ENCODE measurements at places on chromosomes 7 and 10.

DNA sequence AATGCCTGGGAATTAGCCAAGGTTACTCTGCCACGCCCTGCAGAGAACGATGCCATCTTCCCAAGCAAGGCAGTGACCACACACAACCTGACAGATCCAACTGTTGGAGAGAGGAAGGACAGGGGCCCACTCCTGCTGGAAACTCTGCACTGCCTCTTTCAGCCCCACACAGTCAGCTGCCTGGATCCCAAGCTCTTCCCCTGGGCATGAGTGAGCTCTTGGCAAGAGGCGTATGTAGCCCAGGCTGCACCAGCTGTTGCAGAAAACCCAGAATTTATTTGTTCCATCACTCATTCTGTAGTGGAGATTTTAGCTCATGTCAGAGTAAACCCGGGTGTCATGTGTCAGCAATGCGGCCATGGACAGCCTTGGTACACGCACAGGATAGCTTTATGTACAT, 135.1 kb upstream of the TRIM24 start:
- DNase-seq, result no peak

- no peak for DNase-seq
Measured at GRCh38 chr7:124762611-124763143, 2.9 kb downstream of the GPR37 start.

- no peak for DNase-seq
Measured at GRCh38 chr10:6386346-6386745, 183.6 kb downstream of the PFKFB3 start.

DNA sequence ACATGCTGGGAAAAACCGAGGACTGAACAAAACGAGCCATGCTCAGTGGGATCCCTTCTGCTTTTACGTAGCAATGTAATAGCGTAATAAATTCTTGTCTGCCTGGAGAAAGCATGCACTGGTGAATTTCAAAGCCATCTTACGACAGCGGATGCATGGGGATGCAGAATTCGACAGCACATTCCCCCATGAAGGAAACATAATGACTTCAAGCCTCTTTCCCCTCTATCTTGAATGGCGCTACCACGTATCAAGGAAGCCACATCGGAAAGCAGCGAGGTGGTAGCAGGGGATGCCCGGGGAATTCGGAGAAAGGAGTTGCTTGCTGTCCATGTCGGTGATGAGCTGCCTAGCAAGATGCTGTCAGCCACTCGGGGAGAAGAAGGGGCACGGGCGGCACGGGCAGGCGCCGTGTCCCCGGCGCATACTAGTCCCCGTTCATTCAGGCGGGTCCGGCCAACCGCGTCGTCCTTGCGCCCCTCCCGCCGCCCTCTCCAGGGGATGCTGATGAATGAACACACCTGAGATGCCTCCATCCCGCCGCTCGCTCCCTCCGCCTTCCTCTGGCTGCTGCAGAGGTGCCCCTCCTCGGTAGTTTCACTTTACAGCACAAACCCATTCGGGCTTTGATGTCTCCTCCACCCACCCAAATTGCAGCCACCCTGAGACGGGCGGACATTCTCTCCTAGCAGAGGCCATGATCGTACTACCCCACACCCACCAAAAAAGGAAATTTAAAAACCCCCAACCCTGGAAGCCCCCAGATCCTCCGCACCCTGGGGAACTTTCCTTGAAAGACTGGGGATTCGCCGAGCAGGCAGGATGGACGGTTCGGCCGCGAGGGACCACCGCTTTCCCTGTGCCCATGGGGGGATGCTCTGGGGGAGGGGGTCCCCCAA, 644 bp downstream of the SORBS1 start:
- DNase-seq, result peak; percentile 19

DNA sequence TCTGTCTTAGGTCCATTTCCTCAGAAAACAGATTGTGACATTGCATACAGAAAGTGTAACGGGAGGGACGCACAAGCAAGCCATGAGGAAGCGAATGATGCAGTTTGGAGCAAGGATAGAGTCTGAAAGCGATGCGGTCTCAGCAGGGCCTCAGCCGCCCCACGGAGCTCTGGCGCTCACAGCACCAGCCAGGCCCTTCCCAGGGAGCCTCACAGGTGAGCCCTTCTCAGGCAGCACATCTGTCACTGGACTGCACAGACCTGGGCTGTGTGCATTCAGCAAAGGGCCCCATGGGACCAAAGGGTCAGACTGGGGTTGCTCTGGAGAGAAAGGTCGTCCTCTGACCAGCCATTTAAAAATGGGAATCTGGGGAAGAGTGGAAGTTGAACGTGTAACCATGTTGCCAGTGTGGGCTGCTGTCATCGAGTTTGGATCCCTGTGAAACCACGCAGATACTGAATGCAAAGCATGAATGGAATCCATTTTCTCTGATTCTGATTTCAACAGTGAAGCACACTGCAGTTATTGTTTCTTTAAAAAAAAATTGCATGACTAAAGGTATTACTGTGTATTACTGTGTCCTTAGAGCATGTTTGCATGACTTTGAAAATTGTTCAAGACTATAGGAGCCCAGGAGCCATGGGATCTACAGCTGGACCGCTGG, 350.0 kb upstream of the AKR1E2 start:
- no peak for DNase-seq

DNA sequence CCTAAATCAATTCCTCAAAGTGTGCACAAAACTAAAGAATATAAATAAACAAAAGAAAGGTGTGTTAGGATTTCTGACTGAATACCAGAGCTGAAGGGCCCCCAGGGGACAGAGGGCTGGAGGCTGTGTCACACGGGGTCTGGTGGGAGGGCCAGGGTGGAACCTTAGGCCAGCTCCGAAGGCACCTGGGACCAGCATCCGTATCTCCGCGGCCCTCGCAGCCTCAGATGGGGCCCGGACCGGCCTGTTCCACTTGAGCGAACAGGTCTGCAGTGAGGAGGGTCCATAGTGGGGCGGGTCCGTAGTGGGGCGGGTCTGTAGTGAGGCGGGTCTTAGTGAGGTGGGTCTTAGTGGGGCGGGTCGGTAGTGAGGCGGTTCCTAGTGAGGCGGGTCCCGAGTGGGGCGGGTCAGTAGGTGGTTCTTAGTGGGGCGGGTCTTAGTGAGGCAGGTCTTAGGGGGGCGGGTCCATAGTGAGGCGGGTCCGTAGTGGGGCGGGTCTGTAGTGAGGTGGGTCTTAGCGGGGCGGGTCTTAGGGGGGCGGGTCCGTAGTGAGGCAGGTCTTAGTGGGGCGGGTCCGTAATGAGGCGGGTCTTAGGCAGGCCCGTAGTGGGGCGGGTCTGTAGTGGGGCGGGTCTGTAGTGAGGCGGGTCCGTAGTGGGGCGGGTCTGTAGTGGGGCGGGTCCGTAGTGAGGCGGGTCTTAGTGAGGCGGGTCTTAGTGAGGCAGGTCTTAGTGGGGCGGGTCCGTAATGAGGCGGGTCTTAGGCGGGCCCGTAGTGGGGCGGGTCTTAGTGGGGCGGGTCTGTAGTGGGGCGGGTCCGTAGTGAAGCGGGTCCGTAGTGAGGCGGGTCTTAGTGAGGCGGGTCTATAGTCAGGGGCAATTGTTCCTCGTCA, 15.1 kb downstream of the GPR146 start:
- DNase-seq, result peak; percentile 86

- peak; percentile 65 for DNase-seq
Measured at GRCh38 chr10:123154711-123155505, 706 bp downstream of the BUB3 start.

- DNase-seq, result no peak
Measured at GRCh38 chr7:4751398-4751947, 23.9 kb upstream of the AP5Z1 start.

- no peak for DNase-seq
Measured at GRCh38 chr7:22417349-22417748, 60.4 kb upstream of the RAPGEF5 start.

GRCh38 chr10:121572859-121573537, 25.2 kb downstream of the FGFR2 start:
- no peak for DNase-seq

- no peak for DNase-seq
Measured at GRCh38 chr10:10207538-10207937, 810.1 kb upstream of the CELF2 start.

- DNase-seq, result no peak
Measured at GRCh38 chr10:15253951-15254807, 85.7 kb upstream of the NMT2 start.
